ENCODE measurements at places on chromosomes 7 and 10.

- DNase-seq = peak; percentile 14
These were observed 49.9 kb upstream of the MGMT start for GRCh38 chr10:129416956-129417765.

DNA sequence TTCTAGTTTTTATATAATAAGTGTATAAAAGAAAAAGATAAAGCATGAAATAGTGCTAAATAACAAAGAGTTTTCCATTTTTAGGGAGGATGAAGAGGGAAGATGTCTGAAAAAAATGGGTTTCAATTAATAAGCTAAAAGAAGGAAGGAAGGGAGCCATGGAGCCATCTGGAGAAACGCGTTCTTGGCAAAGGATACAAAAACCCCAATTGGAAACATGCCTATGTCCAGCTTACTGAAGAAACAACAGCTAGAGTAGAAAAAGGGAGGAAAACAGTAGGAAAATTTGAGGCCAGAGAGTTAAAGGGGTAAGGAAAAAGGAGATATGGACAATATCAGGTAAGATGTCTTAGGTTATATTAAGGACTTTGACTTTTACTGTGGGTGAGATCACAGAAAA, 416.2 kb upstream of the GHITM start:
- no peak for DNase-seq

DNA sequence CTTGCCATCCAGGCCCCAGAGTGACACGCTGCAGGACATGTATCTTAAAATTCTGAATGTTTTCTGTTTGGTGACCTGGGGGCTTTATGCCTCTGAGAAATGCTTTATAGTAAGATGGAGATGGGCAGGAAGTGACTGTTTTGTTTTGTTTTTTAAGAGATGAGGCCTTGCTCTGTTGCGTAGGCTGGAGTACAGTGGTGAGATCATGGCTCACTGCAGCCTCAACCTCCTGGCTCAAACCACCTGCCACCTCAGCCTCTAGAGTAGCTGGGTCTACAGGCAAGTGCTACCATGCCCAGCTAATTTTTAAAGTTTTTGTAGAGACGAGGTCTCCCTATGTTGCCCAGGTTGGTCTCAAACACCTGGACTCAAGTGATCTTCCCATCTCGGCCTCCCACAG, 20.6 kb downstream of the ZNF777 start:
- DNase-seq = no peak

DNA sequence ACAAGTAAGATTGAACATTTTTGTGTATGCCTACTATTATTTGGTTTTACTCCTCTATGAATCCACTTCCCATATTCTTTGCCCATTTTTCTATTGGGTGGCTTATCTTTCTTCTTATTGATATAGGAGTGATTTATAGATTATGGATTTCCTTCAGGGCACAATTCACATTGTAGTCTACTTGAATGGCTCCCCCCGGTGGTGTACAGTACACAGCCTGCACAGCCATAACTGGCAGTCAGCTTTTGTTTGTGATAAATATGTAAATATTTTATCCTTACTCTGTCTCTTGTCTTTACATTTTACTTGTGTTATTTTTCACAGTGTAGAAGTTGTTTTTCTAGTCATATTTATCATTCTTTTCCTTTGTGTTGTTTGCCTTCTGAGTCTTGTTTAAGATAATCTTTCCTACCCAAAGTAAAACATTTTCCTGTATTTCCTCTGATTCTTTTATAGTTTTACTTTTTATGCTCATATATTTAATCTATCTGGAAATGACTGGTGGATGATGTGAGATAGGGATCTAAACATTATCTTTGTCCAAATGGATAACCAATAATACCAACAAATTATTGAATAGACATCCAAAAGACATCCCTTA, 23.9 kb upstream of the CALD1 start:
- DNase-seq = peak; percentile 44

DNA sequence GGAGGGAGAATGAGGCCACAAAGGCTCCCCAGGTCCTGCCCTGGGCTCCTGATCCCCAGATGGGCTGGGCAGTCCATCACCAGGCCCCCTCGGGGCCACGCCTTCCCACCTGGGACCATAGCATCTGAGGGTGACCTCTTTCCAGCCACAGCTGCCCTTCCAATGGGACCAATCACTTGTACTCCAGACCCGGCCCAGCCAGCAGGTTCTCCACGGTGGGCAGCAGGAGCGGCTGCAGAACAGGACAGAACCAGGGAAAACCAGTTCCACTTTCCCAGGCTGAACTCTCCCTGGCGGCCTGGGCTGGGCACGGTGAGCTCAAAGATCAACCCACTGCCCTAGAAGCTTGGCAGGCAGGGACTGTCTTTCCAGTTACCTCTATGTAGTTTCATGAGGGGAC, 257.6 kb downstream of the MAD1L1 start:
- DNase-seq = no peak

DNA sequence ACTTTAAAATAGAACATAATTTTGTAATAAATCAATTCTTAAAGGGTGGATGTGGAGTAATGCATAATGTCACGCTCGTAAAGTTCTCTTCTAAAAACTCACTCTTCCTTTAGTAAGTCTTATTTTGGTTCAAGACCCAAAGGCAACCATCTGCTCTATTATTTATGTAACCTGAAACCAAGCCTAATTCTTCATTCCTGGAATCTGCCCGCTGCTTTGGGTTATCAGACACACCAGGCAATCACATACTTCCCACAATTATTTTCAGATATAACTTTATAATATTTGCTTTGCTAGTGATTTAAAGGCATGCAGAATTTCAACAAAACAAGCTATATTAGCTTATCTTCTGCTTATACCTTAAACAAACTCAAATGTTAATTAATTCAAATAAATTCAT, 39.0 kb downstream of the RAB11FIP2 start:
- no peak for DNase-seq

DNA sequence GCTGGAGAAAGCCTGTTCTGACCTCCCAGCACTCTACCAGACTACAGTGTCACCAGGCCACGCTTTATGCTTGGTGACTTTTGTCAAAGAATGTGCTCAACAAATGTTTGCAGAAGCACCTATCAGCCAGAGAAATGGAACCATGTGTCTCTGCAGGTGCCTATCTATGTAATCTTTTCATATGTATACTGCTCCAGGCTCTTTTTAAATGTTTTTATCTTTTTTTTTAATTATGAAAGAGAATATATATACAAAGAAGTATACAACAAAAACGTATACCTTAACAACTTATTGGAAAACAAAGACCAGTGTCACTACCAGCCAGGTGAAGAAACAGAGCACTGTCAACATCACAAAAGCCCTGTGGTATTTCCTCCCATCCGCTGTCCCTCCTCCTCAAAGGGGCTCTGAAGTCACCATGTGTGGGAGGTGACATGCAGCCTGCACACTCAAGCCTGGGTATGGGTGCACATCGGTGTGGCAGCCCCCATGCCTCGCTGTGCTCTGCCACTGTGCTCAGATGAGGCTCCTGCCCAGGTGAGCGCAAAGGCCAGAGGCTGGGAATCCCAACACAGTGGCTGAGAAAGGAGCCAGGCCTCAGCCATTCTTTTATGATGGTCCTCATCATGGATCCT, 120.6 kb downstream of the CLEC2L start:
- DNase-seq = no peak

DNA sequence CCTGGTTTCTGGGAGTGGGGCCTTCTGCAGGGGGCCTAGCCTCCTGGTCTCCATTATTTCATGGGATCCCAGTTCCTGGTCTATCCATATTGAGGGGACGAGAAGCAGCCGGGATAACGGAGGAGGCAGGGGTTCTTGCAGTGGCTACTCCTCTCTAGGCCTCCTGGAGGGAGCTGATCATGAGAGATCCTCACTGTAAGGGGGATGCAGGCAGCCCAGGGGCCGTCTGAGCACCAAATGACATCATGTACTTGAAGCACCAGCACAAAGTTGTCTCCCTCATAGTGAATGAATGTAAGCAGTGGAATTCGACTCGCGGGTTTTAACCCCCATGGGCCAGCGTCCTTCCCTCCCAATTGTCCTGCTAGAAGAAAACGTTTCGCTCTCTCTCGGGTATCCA, 964 bp upstream of the ADCY1 start:
- DNase-seq = no peak

DNA sequence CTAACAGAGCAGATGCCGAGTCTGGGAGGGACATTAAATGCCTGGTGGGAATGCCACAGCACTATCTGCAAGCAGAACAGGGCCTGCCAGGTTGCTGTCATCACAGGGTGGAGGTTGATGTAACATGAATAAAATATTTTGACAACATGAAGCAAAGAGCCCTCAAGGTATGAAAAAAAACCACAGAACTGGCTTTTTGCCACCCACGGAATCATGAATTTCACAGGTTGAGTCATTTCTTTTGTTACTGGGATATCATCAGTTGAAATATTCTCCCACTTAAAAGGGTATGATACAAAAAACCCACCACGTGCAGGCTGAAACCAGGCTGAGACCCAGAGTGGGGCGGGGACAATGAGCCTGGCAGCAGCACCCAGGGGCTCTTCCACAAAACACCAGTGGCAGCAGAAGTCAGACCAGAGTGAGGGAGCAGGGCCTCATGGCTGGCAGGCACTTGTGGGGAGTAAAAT, 220.1 kb downstream of the TNS3 start:
- peak; percentile 95 for DNase-seq

GRCh38 chr10:133245439-133246235, 8.0 kb downstream of the VENTX start:
- DNase-seq = no peak

DNA sequence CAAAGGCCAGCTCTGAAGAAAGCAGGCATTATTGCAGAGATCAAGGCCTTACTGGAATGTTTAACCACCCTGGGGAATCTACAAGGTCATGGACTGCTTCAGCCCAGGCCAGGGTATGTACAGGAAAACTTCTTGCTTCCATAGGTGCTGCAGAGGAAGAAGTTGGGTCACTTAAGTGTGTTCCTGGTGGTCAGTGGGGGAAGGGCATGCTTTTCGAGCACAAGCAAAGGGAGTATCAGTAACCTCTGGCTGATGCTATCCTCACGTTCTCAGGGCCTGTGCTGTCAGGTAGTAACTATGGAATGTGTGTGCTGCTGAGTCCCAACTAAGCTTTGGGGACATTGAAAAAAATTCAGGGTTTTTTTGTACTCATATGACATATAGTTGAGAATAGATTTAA, 234.0 kb upstream of the SP4 start:
- no peak for DNase-seq

DNA sequence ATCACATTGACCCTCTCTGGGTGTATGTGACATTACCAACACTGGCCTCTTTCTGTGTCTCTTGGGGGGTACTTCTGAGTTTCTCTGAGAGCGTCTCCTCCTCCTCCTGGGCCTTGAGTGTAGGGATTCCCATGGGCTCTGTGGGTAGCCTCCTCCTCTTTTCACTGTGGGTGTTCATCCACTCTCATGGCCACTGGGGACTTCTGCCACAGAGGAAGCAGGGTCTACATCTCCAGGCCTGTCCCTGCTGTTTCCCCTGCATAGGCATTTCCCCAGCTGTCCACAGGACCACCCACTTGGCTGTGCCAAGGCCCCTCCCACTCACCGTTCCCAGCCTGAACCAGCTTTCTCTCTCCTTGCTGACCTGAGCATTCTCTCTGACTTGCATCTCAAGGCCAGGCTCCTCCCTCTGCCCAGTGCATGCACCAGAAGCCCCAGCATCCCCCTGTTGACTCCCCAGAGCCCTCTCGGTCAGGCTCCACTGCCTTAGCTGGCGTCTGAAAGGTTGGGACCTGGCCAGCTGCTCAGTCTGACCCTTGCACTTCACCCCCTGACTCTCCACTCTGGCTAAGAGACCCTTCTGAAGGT, 487.6 kb downstream of the GLRX3 start:
- no peak for DNase-seq

GRCh38 chr7:54985426-54986330, 33.1 kb upstream of the EGFR start:
- DNase-seq = peak; percentile 87

DNA sequence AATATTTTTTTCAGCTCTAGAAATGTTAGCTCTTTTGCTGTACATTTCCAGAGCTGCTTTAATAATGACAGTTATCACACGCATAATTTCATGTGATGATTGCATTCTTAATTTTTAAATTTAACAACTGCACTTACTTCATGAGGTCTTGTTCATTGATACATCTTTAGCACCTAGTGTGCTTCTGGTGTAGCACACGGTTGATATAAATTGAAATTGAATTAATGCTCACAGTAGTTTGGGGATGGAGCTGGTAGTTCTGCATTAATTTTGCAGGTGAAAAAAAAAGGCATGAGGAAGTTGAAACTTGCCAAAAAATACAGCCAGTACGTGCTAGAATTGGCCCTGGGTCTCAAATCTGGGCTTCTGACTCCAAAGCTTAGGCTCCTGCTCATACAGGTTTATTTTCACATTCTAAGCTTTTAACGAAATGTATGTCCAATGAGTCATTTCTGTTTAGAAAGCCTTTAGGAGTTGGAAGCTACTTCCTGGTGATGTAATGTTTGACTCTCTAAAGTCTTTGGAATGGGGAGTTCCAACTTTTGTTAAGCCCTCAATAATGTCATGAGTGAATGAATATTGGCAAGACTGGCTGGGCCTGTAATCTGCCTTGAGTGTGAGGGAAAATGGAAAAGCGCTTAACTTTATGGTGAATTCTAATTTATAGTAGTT, 62.5 kb downstream of the DAGLB start:
- DNase-seq = peak; percentile 94

GRCh38 chr7:79502151-79502550, 48.7 kb upstream of the MAGI2 start:
- DNase-seq = no peak

GRCh38 chr7:24039991-24040624, 243.9 kb upstream of the NPY start:
- DNase-seq = no peak

DNA sequence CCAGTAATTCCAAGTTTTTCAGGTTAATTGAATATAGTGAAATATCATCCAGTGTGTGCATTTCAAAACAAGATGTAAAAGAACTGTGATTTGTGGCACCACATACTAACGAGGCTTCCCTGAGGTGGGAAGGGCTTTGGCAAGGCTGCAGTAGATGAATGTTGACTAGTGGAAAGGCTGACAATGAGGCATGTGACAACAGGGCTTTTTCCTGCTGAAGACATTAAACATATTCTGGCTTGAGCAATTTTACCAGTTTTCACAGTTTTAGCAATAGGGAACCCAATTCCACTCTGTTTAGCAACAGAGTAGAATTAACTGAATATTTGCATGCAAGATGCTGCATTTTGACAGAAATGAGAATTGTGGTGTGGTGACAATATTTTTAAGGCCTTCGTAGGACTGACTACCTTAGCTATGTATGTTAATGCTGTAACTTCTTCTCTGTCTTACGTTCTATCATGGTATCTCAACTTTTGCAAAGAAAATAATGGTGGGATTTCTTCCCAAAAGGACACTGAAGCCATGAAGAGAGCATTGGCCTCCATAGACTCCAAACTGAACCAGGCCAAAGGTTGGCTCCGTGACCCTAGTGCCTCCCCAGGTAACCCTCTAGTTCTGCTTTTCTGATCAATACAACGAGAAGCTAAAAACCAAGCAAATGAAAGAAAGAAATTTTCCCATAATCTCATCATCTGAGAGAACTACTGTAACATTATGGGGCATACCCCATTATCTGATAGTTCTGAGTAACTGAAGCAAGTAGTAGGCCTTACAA, 68.5 kb downstream of the AP3M1 start:
- DNase-seq = no peak
